Stimulated activated CD4-positive, alpha-beta T cell treated with anti-CD3 and anti-CD28 coated beads, TNF-alpha, amount 100 ng/mL, for 48 hours (primary cell): ENCODE measurements at places on chromosomes 3 and 15.
A peak's percentile ranks its signal among the peaks of the same experiment; 100 is the strongest.

DNA sequence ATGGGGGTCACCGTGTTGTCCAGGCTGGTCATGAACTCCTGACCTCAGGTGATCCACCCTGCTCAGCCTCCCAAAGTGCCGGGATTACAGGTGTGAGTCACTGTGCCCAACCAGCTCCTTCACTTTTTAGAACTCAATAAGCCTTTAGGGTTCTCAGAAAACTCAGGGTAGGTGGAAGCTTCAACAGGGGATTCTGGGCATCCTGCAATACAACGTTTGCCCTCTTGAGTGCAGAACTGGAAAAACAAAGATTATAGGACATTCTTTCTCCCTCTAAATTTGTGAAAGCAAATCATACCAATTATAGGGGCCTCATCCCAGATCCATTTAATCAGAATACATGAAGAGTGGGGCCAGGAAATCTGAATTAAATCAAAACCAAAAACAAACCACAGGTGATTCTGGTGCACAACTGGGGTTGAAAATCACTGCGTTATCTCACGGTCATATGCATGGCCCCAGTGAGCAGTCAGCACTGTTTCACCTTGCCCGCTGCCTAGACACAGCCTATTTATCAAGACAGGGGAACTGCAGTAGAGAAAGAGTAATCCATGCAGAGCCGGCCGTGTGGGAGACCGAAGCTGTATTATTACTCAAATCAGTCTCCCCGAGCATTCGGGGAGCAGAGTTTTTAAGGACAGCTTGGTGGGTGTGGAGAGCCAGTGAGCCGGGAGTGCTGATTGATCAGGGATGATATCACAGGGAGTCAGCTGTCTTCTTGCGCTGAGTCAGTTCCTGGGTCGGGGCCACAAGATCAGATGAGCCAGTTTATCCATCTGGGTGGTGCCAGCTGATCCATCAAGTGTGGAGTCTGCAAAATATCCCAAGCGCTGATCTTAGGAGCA, 58.4 kb downstream of the TMEM44 start:
- DNase-seq, result no peak

DNA sequence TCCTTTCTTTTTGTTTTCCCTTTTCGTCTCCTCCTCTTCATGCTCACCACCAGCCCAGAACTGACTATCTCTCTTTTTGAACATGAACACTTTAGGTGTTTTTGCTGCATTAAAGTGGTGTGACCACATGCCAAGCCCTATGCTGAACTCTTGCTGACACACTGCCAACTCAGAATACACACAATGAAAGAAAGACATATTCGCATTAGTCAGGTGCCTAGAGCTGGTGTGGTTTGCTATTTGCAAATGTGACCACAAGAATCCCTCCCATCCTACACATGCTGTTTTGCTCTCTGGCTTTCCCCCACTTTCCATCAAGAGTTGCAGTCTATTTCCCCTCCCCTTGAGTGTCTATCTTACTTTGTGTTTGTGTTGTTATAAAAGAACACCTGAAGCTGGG, 967.8 kb upstream of the CFAP20DC start:
- peak; percentile 65 for DNase-seq

DNA sequence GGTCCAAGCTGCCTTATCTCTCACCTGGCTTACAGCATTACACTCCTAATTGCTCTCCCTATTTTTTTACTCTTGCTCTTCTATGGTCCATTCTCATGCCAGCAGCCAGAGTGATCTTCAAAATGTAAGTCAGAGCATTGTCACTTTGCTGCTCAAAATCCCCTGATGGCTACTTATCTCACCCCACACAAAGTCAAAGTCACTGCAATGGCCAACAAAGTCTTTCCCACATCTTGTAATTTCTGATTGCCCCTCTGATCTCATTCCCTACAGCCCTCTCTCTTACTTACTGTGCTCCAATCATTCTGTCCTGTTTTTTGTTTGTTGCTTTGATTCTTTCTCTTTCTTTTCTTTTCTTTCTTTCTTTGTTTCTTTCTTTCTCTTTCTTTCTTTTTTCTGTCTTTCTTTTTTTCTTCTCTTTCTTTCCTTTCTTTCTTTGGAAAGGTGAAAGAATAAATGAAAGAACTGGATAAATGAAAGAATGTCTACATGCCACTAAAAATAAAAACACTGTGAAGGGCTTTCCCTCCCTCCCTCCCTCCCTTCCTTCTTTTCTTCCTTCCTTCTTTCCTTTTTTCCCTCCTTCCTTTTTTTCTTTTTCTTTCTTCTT, 34.9 kb upstream of the TIPARP start:
- no peak for DNase-seq

- DNase-seq, result no peak
Observed at GRCh38 chr3:128619146-128619890, 31.3 kb downstream of the RPN1 start.

DNA sequence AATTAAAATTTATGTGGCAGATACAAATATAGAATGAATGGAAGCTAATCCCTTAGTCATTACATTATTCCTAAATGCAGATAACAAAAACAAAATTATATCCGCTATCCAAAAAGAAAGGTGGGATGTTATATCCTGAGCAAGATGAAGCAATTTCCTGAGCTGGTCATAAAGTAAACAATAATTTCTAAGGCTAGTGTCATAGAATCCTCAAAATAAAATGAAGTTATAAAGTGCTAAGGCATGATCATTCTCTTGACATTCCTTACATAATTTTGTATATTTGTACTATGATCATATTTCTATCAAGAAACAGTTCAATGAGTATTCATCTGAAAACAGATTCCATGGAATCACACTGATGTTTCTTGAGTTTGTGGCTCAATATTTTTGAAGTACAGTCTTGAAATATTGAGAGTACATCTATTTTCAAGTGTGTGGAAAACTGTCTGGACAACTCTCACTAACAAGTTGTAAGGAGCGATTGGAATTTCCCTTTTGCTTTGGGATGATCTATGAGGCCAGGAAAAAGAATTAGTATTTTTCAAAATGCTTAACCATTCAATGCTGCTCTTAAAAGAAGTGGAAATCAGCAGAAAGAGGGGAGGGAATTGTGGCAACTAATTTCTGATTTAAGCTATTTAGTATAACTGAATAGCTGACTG, 92.4 kb downstream of the ABI3BP start:
- no peak for DNase-seq

GRCh38 chr3:132838477-132838876, 116.3 kb upstream of the NPHP3 start:
- no peak for DNase-seq

- DNase-seq, result no peak
Observed at GRCh38 chr15:36079021-36079420, 500.4 kb upstream of the CDIN1 start.

- DNase-seq, result no peak
Observed at GRCh38 chr15:68045289-68046265, 8.5 kb upstream of the PIAS1 start.

DNA sequence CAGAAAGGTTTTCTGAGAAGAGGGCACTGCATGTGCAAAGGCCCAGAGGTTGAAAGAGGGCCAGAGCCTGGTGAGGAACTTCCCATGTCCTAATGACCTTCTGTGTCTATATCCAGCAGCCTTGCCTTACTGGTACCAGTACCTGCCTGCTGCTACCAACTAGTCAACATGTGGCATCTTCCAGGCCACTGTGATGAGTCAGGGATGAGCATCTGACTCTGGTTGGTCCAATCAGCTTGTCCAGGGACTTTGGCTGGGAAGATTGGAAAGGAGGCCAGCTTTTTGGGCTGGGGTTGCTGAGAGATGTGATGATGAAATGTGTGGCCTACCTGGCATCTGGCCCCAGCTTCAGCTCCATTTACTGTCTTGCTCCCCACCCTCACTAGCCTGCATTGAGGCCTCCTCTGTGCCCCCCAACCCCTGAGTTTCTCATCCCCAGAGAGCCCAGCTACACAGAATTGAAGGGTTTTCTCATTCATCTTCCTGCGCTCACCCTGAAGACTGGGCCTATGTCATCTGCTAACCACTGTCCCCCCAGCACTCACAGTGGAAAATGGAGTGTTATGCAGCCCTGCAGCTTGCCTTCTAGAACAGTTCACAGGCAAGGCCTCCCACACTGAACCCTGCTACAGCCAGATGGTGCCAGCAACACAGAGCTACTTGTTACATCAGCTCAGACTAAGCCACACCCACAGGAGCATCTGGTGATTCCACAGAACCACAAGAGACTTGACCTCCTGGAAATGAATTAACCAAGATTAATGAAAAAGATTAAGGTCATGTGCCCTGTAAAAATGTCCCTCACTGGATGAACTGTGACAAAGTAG, 1.3 kb upstream of the TWF2 start:
- DNase-seq, result peak; percentile 57

GRCh38 chr3:104878395-104878794, 488.3 kb upstream of the ALCAM start:
- DNase-seq, result no peak

GRCh38 chr3:40581166-40581565, 56.4 kb downstream of the ZNF621 start:
- DNase-seq, result no peak

DNA sequence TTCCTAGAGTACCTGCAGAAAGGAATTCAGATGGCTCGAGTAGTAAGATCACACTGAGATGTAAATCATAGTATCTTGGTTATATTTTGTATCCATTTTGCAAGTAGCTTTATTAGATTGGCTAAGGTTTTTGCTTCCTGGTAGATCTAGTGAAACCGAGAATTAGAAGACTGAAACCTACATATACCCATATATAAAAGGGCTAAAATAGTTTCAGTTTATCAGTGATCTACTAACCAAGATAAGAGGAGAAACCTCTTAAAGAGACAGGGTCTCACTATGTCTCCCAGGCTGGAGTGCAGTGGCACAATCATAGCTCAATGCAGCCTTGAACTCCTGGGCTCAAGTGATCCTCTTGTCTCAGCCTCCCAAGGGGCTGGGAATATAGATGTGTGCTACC, 135.3 kb downstream of the PCCB start:
- no peak for DNase-seq

DNA sequence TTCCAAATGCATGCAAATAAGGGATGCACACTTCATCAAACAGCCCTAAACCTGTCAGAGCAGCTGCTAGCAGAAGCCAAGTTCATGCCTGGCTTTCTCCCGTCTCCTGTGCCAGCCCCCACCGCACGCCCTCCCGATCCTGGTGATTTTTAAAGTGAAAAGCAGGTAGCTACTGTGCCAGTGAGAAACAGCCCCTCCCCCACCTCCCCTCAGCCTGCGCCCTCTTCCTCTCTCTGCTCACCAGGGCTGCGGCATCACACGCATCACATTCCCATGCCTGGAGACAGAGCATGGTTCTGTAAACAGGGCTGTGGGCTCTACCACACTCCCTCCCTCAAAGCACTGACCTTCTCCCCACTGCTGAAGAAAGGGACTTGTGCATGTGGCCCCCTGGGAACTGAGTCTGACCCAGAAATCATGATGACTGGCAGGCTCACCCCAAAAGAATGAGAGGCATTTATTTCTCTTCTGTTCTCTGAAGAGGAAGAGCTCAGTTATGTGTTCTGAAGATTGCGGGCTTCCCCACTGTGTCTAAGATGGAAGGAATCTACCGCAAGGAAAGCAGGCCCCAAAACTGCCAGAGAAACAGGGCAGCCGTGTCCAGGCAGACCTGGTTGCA, 14.5 kb upstream of the SLC6A1 start:
- no peak for DNase-seq

- no peak for DNase-seq
Observed at GRCh38 chr3:39150803-39151631, 2.4 kb downstream of the CSRNP1 start.

GRCh38 chr15:79923515-79924169, 26.8 kb upstream of the MTHFS start:
- peak; percentile 97 for DNase-seq

GRCh38 chr3:103927896-103928295, 1438.8 kb upstream of the ALCAM start:
- DNase-seq, result no peak

- DNase-seq, result no peak
Observed at GRCh38 chr3:359672-360071, 163.1 kb downstream of the CHL1 start.

- DNase-seq, result no peak
Observed at GRCh38 chr3:184299488-184300377, 692 bp downstream of the PSMD2 start.

DNA sequence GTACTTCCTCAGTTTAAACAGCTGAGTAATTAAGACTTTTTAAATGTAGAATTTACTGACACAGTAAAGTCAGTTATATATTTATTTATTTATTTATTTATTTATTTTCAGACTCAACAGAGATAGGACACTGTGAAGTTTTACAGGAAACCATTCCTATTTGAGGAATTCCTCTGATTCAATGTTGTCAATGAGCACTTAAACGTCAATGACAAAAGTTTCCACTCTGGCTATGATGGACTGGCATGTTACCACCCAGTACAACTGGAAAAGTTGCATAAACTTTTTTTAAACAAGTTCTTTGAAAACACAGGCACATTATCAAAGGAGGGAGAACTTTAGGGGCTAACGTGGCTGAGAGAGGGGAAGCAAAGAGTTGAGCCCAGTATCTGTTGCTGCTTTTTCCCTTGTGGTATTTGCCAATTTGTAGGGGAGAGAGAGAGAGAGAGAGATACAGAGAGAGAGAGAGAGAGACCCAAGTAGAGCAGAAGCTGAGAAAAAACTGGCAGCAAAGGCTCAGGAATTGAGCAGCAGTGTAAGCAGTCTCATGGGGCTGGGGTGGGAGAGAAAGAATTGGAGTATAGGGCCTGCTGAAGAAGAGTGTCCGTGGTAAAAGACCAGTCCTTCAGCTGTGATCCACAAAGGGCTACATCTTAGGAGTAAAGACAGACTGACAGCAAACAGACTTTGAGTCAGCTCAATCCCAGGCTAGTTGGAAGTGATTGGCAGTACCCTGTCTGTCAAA, 18.3 kb upstream of the ACTC1 start:
- DNase-seq, result no peak

DNA sequence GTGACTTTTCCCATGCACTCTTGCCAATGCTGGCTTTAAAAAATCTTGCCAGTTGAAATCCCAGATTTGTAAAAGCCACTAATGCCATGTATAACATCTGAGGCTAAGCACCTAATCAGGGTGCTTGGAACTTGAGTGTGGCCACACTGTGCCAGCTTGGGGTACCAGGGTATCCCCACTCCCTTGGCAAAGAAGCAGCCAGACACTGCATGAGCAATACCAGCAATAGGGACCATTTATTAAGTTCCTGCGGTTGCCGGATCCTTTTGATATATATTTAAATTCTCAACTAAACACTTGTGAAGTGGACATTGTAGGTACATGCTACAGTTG, 2.2 kb upstream of the RHCG start:
- DNase-seq, result no peak

- no peak for DNase-seq
Observed at GRCh38 chr3:69231929-69232440, 109.6 kb upstream of the LMOD3 start.

DNA sequence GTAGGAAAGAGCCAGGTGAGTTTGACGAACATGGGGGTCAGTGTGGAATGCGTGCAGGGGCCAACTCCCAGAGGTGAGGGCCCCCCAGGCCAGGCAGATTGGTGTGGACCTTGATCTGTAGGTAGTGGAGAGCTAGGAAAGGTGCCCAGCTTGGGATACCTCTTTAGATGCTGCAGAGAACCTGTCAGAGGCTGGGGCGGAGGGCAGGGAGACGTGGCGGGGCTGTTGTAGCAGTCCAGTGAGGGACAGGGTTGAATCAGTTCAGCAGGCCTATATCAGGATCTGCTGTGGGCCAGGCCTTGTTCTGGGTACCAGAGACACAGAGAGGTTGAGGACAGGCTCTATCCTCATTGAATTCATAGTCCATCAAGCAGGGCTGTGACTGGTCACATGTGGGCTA, 8.6 kb downstream of the SNX33 start:
- no peak for DNase-seq

- no peak for DNase-seq
Observed at GRCh38 chr3:144221761-144222160, 250.1 kb downstream of the DIPK2A start.
